ENCODE measurements at places on chromosomes 16 and 17.

DNA sequence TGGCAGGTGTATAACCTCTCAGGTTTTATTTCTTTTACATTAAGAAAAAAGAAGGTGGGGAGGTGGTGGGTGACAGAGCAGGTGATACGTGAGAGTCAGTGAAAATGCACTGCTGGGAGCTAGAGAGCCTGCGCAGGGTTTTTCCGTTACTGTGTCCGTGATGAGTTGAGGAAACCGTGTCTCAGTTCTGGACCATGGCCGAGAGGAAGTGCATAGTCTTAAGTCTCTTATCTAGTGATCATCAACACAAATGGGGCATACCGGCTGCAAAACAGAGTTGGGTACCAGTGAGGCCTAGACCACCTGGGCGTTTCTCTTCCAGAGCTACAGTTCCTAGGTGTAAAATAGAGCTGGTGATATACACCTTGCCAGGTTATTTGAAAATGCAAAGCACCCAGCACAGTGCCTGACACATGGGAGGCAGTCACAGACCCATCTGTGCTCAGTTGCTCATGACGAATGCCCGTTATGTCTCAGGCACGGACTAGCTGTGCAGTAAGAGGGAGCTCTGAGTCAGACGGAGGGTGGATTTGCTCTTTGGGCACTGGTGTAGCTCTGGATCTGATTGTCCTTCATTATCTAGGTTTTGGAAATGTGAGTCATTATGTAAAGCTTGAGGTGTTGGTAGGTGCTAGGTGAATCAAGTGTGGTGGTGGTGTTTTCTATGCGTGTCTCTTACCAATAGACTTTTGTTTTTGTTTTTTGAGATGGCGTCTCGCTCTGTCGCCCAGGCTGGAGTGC is 60.9 kb downstream of the RPTOR start:
- peak; percentile 37 for DNase-seq

DNA sequence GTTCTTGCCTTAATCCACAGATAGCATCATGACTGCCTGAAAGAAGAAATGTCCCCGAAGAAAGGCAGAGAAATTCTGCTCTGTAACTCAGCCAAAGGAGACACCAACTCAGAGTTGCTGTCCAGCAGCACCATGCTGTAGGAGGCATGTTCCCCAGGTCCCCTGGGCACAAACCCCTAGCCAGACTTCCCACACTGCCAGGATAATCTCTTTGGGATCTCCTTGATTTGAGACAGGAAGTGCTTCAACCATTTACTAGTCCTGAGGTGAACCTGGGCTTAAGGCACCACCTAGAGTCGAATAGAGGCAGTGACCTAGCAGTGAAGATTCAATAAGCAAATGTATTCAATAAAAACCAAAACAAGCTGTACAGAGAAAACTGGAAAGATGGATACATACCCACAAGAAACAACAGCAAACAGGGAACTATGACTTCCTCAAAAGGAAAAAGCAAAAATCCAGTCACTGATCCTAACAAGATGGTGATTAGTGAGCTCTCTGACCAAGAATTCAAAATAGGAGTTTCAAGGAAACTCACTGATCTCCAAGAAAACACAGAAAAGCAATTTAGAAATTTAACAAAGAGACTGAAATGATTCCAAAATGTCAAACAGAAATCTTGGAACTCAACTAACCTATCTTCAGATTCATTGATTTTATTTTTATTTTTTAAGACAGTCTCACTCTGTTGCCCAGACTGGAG is 5.7 kb downstream of the OR4D2 start:
- peak; percentile 28 for DNase-seq

DNA sequence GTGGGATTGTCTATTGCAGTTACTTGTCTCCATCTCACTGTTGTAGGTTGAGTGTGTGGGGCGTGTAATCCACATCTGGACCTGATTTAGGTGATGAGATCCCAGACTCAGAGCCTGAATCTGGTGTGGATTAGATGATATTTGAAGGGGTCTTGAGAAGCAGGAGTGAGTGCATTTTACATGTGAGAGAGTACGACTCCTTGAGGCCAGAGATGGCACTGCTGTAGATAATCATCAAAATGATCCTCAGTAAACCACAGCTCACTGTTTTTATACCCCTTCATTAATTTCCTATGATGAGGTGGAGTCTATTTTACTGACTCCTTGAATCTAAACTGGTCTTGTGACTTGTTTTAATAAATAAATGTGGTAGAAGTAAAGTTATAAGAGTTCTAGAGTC is 732.5 kb downstream of the KCNJ2 start:
- no peak for DNase-seq

DNA sequence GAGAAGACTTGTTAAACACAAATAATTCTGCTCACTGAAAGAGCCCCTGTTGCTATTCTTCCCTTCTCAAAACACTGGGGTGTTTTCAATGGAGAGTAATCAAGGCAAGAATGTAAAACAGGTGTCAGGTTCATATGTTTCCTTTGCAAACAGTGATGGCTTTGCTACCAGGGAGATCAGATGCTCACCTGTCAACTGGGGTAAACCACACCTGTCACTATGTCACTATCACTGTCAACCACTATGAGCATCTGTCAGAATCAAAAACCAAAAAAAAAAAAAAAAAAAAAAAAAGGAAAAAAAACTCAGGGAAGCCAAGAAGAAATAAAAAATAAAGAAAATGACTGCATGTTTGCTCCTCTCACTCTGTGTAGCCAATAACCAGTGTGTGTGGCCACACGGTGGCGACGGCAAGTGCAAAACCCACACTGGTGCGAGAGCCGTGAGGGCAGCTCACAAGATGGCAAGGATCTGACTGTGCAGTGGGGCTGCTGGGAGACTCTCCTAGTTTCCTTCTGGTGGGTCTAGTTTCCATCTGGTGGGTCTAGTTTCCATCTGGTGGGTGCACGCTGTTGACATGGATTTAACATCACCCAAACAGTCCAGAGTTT is 22.7 kb downstream of the USP22 start:
- DNase-seq, result peak; percentile 47

Data from activated CD8-positive, alpha-beta memory T cell treated with anti-CD3 and anti-CD28 coated beads, Interleukin-2, amount 50 U/mL, for 4 hours (primary cell).